Tongue (tissue), 3 donors: ENCODE measurements at places on chromosomes 5 and 9. TPM values are rescaled to one million over a fixed set of nuclear protein-coding genes. Genes with fewer than 3 reads are reported as not detected.

DNA sequence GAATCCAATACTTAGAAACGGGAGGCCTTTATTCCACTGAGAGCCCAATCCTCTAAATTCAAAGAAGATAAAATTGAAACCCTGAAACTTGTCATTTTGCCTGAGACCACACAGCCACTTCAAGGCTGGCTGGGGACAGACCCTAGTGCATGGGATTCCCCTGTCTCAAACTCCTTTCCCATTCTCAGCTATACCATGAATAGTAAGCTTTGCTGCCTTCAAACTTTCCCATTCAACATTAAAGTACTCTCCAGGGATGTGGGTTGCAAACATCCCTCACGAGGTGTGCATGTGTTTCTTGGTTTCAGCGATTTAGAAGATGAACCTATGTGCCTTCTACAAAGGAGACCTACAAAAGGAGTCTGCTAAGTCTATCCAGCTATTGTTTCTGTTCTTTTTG, 64.6 kb downstream of the GABRB2 start:
- no peak for DNase-seq

GRCh38 chr5:473551-474192, 30.7 kb downstream of the EXOC3 start:
- DNase-seq = peak; percentile 38

DNA sequence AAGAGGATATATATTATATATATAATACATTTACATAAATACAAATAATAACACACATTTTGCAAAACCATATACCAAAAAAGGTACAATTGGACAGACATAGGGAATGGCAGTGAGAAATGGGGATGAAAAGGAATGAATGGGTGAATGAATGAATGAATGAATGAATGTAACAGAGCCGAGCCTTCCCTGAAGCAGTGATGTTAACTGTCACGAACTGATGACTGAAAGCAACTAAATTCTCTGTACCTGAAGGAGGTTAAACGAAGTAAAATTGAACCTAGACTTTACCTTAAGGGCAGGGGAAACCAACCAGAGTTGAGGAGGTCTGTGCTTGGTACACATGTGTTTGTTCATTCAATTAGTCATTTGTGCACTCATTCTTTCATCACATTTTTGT, 169.6 kb upstream of the TBC1D2 start:
- DNase-seq = no peak

- no peak for DNase-seq
These were observed 98.5 kb upstream of the LMX1B start for GRCh38 chr9:126515001-126515872.

FGFR4 gene
- 130 TPM for total RNA-seq
